Muscle of back (tissue), 13 donors: ENCODE measurements at places on chromosomes 4 and X. TPM values are rescaled to one million over a fixed set of nuclear protein-coding genes. Genes with fewer than 3 reads are reported as not detected.

The CCDC149 gene
- polyA plus RNA-seq: 14.0 TPM

The DHX15 gene
- 97.3 TPM for polyA plus RNA-seq

The PROM1 gene
- polyA plus RNA-seq: 43.5 TPM

The NSUN7 gene
- 2.0 TPM for polyA plus RNA-seq

The RPS6KA6 gene
- polyA plus RNA-seq: 4.5 TPM

The BEX5 gene
- polyA plus RNA-seq: 0.18 TPM

The DIPK2B gene
- polyA plus RNA-seq: 23.5 TPM

The FGF5 gene
- polyA plus RNA-seq: 1.0 TPM

The ZMAT1 gene
- 7.5 TPM for polyA plus RNA-seq

The EXOC1L gene
- polyA plus RNA-seq: not detected

The CCNA2 gene
- polyA plus RNA-seq: 17.4 TPM

The GABRG1 gene
- not detected for polyA plus RNA-seq

The CXCL13 gene
- polyA plus RNA-seq: 12.3 TPM

The CLDN22 gene
- 0.33 TPM for polyA plus RNA-seq

The OTC gene
- not detected for polyA plus RNA-seq

The OR13H1 gene
- polyA plus RNA-seq: not detected
